Activated T-helper 17 cell treated with anti-CD3 and anti-CD28 coated beads, Interleukin-2, amount 50 U/mL, for 72 hours (primary cell): ENCODE measurements at places on chromosomes 11 and 22. TPM values are rescaled to one million over a fixed set of nuclear protein-coding genes. Genes with fewer than 3 reads are reported as not detected.

The LMNTD2 gene
- 6.6 TPM for total RNA-seq

The GLYATL2 gene
- total RNA-seq = not detected

The FXYD6 gene
- total RNA-seq = 0.19 TPM

The SPON1 gene
- 0.90 TPM for total RNA-seq

The NTM gene
- not detected for total RNA-seq

The FAM111B gene
- 64.8 TPM for total RNA-seq

The OR51B5 gene
- total RNA-seq = not detected

DNA sequence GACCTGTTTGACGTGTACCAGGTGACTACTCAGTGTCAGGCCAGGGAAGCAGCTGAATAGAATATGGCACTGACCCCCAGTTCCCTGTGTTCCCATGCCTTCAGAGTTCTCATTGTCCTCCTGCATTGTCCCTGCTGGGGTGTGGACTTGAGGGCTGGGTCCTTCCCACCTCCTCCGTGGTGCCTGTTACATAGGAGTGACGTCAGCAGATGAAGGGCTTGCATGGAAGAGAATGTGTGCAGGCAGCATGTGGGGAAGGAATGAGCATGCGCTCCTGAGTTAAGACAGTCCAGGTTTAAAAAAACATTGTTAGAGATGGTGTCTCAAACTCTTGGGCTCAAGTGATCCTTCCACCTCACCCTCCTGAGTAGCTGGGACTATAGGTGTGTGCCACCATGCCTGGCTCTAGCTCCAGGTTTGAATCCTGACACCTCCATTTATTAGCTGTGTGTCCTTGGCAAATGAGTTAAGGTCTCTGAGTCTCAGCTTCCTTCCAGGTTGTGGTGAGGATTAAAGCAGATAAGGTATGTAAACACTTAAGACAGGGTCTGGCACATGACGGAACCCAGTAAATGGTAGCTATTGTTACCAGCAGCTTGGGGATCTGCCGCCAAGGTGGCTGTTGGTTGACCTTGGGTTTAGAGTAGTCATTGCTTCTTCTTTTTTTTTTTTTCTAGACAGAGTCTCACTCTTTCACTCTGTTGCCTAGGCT, 7.5 kb upstream of the SOX10 start:
- ATAC-seq = no peak

- no peak for ATAC-seq
Observed at GRCh38 chr11:31443802-31444201, 65.6 kb downstream of the IMMP1L start.

DNA sequence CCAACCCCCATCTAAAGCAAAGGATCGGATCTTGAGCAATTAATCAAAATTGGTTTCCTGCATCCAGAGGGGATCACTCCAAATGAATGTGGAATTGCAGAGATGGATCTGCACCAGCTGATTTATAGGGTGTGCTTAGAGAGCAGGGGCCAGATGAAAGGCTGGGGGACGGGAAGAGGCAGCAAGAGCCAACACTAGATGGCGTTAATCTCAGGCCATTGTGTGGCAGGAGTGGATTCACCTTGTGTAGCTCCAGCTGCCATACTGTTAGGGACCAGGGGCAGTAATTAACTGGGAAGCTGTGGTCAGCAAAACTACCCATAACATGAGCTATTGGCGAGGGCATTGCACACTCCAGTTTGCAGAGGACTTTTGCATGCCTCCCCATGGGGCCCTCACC, 35.6 kb downstream of the SERPINH1 start:
- no peak for ATAC-seq

DNA sequence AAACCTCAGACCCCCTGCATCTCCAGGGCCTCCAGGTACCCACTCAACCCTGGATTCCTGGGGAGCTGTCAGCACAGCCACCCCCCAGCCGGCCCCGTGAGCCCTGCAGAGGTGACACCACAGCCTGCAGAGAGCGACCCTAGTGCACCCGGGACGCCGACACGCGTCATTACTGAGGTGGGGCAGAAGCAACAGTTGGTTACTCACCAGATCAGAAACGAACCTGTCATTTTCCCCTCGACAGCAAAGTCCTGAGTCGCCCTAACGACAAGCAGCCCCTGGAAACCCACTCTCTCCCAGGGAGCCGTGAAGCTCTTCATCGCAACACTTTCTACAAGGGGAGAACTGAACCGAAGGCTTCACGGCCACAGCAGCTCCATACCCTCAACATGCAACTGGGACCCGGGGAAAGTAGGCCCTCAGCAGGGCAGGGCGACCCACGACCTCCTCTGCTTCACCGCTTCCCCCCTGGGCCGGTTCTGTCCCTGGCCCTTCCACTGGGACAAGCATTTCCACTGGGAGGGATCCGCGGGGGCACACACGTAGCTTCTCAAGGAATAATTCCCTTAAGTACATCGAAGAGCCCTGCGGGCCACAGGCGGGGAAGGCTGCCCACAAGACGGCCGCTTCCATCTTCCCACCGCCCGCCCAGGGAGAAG, 1.6 kb downstream of the BRD1 start:
- peak; percentile 62 for ATAC-seq

DNA sequence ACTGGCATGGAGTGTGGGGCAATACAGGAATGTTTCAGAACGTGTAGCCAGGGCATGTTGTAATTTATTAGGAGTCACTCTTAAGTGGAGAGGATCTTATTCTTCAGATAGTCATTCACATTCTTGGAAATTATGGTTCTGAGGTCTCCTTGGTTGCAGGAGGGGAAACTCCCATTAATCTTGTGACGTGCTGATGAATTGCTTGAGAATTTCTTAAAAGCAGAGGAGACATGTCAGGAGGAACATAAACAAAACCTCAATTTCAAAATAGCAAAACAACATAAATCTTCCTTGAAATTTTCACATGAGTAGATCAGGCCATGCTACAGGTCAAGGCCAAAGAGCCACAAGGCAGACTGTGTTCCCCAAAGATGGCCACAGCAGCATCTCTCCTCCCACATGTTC, 50.4 kb downstream of the ADM start:
- ATAC-seq = no peak

- no peak for ATAC-seq
Observed at GRCh38 chr11:69834811-69835800, 15.9 kb upstream of the FGF3 start.

- ATAC-seq = no peak
Observed at GRCh38 chr11:10752061-10752460, 1.0 kb downstream of the CTR9 start.

DNA sequence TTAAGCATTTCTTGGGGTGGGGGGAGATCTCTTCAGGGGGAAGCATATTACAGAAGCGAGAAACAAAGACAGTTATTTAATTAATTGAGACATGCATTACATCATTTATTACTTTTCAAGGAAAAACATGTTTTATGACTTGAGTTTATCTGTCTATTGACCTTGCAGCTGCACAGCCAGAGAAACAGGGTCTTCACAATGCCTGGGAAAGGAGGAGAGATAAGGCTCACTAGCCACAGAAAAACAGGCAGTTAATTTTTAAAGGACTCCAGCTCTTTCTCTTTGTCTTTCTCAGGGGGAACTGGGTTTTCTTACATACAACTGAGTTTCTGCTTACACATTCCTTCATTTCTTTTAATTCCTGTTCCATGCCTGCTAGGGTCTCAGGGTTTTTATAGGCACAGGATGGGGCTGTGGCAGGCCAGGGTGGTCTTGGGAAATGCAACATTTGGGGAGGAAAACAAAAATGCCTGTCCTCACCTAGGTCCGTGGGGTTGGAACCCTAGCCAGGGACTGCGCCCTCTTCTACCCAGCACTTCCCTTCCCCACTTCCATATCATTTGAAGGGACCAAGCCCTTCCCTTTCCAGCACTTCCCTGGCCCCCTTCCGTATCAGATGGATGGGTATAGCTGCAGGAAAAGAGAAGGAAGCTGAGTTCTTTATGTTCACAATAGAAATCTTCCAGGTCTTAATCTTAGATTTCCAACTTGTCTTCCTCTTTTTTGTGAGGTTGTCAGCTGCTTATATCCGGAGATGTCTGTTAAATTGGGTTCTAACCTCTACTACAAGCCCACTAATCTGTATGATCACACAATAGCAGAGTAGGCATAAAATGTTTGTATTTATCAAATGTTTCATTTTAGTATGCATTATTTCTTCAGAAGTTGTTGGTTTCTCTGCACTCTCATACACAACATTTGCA, 38.3 kb downstream of the BIRC2 start:
- no peak for ATAC-seq

DNA sequence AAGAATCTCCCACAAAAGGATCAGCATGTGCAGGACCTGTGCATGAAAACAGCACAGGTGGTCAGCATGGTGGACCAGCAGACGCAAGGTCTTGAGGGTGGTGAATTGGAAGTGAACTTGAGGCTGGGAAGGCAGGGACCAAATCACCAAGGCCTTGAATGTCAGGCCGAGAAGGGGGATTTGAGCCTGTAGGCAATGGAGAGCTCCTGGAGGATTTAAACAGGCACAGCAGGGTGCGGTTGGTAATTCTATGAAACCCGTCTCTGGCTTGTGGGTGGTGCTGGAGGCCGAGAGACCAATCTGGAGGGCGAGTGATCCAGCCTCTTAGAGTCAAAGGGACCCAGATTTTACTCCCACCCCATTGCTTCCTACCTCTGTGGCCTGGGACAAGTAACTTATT, 2.4 kb downstream of the TSKU start:
- no peak for ATAC-seq

DNA sequence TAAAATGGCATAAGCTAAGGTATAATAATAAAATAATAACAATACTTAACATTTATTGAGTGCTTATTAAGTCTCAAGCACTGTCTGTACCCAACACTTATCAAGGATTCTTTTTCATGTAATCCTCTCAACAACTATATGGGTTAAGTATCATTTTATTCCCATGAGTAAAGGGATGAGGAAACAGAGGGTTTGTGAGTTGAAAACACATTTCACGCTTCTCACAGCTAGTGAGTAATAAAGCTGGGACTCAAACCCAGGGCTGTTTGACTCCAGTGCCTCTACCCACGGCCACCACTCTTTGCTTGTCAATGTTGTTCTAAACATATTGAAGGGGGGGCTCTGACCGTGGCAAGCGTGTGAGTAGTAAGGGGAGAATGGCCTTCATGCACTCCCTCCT, 8.7 kb downstream of the CD3E start:
- ATAC-seq = no peak

GRCh38 chr11:105774899-105775298, 165.0 kb downstream of the GRIA4 start:
- ATAC-seq = no peak

GRCh38 chr11:117752721-117753237, 44.2 kb downstream of the DSCAML1 start:
- ATAC-seq = no peak

DNA sequence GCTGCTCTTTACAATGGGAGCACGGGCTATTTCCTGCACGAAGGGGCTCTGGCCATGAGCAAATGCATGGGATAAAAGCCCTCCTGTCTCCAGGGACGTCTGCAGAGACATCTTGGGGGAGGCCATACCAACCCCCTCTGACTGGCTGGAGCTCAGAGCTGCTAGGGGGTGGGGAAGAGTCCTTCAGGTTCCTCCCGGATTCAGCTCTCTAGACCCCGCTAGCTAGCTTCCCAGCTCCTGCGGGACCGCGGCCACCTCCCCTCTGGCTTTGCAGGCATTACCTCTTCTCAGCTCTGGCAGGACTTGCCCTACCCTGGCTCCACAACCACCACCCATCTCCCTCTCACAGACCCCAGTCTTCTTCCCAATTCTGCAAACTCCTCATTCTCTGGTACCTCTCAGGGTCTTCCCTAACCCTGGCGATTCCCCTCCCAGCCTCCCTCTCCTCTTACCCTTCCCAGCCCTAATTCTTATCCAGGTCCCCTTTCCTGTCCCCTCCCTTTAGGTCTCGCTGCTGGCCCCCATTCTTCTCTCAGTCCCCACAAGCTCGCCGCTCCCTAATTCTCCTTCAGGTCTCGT, 802 bp downstream of the SYT13 start:
- ATAC-seq = no peak

DNA sequence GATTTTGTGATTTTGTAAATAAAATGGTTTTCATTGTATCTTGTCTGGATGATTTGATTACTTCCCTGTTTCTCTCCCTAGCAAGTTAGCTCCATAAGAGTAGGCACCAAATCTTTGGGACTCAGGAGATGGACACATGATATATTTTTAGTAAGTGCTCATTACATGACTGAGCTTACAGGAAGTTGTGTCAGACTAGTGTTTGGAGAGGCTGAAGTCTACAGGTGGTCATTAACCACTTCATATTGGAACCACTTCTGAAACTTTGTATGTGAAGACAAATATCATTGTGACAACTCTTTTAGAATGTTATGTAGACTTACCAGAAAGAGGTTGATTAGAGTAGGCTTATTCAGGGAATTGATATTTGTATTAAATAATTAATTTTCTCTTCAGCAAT, 19.1 kb downstream of the ARHGAP42 start:
- no peak for ATAC-seq

GRCh38 chr11:19963697-19964387, 196.4 kb downstream of the DBX1 start:
- peak; percentile 37 for ATAC-seq

DNA sequence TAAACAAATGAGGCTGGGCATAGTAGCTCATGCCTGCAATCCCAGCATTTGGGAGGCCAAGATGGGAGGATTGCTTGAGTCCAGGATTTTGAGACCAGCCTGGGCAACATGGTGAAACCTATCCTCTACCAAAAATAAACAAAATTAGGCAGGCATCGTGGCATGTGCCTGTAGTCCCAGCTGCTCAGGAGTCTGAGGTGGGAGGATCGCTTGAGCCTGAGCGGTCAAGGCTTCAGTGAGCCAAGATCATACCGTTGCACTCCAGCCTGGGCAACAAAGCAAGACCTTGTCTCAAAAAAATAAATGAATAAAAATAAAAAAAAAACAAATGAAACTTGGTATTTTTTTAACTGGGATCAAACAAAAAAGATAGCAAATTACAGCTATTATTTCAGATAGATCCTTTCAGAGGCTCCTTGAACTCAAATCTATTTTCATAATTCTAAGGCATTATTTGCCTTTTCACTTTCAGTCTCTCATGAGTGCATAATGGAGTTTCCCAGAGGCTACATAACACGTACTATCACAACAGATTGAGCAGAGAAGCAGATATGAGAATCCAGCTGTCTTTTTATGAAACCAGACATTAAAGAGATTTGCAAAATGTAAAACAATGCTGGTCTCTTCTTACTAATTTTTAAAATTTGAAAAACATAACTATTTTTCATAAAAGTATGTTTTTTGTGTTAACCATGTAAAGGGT, 23.1 kb downstream of the DDIAS start:
- no peak for ATAC-seq
